ENCODE measurements at places on chromosomes 16 and 17.

DNA sequence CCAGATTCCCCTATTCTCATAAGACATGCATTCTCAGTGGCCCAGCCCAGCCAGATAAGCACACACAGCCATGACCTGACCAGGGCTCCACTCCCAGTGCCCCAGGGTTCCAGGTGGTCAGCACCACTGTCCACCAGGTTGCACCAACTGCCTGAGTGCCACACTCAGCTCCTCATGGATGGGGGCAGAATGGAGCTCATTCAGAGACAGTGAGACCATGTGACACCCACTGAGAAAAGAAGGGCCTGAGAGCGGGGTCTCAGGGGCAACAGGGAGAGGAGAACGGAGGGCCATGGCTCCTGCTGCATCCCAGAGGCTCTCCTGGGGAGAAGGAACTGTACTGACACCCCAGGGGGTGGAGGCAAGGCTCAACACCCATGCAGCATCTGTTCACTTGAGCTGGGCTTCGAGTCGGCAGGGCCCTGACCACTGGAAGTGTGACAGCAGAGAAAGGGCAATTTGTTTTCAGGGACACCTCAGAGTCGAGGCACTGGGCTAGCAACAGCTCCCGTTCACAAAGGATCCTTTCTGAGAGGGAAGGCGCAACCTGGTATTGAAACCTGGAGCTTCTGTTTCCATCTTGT lies 18.7 kb upstream of the SLC38A8 start:
- no peak for DNase-seq

DNA sequence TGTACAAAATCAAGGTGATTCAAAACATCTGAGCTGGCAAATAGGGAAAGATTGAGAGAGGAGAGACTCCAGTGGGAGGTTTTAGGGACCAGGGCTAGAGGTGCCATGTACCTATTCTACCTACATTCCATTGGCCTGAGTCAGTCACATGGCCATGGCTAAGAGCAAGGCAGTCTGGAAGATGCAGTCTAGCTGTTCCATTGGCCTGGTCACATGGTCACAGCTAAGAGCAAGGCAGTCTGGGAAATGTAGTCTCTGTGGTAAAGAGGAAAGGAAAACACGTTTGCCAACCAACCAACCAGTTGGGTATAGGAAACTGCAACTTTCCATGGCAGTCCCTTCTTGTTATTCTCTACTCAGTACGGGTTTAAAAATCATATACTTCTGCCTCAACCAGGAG lies 369.1 kb downstream of the XYLT1 start:
- DNase-seq = no peak

DNA sequence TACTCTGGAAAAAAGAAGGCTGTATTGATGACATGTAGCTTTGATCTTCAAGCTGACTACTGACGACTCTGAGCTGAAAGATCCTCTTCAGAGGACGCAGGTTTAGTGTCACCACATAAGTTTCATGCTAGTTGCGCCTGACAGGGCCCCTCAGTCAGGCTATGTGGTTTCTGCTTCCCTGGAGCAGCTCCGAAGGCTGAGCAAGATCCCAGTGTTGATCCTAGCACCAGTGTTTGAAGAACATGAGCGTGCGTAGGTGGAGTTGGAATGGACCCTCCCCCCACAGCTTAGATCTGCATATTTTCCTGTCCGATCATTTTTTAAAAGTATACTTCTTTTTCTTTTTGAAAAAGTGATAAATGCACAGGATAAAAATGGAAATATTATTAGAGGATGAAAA lies 17.3 kb downstream of the BANP start:
- DNase-seq = no peak

GRCh38 chr16:30041841-30042240 lies 10.8 kb upstream of the TLCD3B start:
- no peak for DNase-seq

GRCh38 chr17:56144223-56144622 lies 9.1 kb upstream of the ANKFN1 start:
- no peak for DNase-seq
